ENCODE measurements at places on chromosomes 12 and 14.

GRCh38 chr12:78802593-78802992 is 62.0 kb upstream of the SYT1 start:
- no peak for DNase-seq

- no peak for DNase-seq
Measured at GRCh38 chr12:119840582-119840981, 36.5 kb downstream of the CIT start.

GRCh38 chr12:98998697-98999299 is 353.7 kb downstream of the APAF1 start:
- DNase-seq, result no peak

DNA sequence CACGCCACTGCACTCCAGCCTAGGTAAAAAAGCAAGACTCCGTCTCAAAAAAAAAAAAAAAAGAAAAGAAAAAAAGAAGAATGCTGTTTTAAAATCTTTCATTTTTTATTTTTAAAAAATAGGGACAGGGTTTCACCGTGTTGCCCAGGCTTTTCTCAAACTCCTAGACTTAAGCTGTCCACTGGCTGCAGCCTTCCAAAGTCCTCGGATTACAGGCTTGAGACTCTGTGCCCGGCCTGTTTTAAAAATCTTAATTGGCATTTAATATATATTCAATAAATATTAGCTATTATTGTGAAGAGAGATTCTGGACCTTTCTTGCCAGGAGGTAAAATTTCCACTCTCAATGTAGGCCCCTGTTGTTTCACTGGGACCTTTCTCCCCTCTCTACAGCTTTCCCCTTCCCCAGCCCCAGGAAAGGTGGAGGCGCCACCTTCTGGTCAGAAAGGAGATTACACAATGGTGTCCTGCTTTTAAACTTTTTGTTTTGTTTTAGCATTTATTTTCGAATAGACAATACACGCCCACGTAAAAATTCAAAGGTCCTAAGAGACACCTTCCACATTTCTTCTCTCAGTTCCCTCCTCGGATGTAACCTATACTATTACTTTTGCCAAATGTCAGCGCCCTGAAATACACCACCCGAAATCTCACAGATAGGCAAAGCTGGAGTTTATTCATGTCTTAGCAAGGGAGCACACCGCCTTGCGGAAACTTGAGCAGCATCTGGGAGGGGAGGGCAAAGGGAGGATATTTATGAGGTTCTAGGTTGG is 23.8 kb upstream of the PHC1 start:
- peak; percentile 35 for DNase-seq

DNA sequence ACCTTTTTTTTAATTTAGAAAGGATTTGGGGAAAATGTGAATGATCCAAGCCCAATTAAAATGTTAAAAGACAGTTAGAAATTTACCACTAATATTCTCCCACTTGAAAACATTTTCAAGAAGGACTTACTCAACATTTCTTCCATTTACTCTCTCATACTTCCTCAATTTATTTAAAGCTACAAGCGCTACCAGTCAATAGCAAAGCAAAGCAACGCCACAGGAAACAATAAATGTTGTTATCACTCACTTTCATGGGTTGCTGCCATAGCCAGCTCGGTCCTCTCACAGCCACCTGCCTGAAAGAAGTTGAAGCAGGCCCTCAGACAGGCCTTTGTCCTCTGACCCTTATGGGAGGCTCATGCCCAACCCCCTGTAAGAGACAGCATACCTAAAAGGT is 6.0 kb upstream of the SOS2 start:
- DNase-seq, result no peak

DNA sequence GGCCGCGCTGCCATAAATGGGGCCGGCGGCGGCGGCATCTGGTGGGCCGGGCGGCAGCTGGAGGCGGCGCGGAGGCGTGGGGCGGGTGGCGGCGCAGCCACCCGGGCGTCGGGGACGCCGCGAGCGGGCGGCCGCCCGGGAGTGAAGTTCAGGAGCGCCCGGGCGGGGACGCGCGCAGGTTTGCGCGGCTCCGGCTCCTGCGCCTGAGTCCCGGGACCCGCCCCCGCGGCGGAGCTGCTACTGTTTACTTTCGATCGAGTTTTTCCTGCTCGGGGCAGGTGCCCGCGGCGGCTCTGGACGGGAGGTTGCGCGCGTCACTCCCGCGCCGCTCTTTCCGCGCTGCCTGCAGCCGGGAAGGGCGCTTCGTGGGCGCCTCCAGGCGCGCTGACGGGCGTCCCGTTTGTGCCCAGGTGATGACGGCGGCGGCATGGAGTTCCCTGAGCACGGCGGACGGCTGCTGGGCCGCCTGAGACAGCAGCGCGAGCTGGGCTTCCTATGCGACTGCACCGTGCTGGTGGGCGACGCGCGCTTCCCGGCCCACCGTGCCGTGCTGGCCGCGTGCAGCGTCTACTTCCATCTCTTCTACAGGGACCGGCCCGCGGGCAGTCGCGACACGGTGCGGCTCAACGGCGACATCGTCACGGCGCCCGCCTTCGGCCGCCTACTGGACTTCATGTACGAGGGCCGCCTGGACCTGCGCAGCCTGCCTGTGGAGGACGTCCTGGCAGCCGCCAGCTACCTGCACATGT is at the start of gene ZBTB42:
ZBTB42 (plus strand) TSS at position 331 of the 749 bp plus-strand sequence; CDS start at position 428, 97 bp downstream.
- DNase-seq, result peak; percentile 66

DNA sequence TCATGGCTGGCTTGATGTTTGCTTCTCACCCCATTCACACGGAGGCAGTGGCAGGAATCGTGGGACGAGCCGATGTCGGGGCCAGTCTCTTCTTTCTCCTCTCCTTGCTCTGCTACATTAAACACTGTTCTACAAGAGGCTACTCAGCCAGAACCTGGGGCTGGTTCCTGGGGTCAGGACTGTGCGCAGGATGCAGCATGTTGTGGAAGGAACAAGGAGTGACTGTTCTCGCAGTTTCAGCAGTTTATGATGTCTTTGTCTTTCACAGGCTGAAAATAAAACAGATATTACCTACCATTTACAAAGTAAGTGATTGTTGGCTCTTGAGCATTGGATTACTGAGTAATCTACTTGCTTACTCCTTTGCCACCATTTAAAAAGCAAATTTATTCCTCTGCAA is 170.6 kb downstream of the TMTC2 start:
- no peak for DNase-seq

GRCh38 chr14:68929623-68930307 is 49.3 kb downstream of the ACTN1 start:
- no peak for DNase-seq

- no peak for DNase-seq
Measured at GRCh38 chr12:62799766-62800406, 135.1 kb downstream of the PPM1H start.

DNA sequence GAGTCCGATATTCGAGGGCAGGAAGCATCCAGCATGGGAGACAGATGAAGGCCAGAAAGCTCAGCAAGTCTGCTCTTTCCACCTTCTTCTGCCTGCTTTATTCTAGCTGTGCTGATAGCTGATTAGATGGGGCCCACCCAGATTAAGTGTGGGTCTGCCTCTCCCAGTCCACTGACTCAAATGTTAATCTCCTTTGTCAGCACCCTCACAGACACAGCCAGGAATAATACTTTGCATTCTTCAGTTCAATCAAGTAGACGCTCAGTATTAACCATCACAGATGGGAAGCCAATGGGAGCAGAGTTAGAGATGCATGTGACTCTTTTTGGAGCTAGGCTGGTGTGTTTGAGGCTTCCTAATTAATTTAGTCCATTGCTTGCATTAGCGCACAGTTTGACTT is 17.0 kb downstream of the C12orf75 start:
- no peak for DNase-seq

- no peak for DNase-seq
Measured at GRCh38 chr12:115378291-115378690, 694.3 kb upstream of the TBX3 start.

DNA sequence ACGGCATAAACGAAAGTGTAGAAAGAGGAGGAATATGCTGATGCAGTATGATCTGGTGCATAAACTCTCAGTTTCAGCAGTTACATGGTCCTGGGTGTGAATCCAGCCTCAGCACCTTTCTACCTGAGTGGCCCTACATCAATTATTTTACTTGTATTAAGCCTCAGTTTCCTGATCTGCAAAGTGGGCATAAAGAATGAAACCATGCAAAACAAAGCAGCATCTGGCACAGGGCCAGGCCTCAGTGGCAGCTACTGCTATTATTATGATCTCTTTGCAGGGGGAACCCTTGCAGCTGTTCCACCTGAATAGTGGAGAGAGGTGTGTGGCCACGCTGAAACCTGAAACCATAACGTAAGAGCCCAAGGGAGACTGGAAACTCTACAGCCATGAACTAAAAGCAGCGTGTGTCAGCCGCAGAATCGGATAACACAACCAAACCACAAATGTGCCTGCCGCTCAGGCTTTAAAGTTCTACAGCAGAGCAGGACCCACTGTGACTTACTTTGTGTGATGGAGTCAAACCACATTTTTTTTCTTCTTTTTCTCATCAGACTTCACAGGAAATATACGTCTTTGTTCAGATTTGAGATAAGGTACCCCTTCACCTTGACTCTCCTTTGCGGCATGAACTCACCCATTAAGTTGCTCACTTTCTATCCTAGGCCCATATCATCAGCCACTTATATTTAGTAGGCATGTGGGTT is 29.2 kb upstream of the FOS start:
- DNase-seq, result no peak

DNA sequence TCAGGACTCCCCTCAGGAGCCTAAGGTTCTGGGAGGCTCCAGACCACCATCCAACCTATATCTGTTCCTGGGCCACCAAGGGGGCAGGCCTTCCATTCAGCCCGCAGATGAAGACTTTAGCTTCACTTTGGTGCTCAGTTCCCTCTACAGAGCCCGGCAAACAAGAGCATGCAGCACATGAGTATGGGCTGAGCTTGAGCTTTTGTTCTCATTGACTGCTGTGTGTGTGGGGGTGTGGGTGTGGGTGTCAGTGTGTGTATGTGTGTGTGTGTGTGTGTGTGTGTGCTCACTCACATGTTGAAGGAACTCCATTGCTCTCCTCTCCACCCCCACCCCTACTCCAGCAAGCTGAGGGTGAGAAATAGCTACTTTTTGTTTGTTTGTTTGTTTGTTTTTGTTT is 219.1 kb downstream of the ZFP36L1 start:
- DNase-seq, result no peak

DNA sequence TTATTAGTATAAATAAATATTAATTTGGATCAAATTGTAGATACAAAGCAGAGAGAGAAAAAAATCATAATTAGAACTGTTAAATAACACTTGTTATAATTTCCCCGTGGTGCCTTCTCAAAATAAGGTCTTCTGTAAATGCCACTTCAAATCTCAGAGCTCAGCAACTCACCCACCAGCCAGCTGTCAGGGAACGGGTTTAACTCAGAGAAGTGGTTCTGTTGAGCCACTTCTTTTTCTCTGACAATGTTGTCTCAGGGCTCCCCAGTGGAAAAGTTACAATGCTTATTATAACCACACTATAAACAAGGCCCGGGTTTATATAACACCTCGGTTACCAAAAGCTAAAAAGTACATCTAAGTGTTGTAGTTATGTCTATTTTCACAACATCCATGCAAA is 452.6 kb downstream of the GLT1D1 start:
- DNase-seq, result no peak

- no peak for DNase-seq
Measured at GRCh38 chr12:62522984-62523383, 56.4 kb downstream of the MON2 start.
